ENCODE measurements at places on chromosomes 2 and 18.

DNA sequence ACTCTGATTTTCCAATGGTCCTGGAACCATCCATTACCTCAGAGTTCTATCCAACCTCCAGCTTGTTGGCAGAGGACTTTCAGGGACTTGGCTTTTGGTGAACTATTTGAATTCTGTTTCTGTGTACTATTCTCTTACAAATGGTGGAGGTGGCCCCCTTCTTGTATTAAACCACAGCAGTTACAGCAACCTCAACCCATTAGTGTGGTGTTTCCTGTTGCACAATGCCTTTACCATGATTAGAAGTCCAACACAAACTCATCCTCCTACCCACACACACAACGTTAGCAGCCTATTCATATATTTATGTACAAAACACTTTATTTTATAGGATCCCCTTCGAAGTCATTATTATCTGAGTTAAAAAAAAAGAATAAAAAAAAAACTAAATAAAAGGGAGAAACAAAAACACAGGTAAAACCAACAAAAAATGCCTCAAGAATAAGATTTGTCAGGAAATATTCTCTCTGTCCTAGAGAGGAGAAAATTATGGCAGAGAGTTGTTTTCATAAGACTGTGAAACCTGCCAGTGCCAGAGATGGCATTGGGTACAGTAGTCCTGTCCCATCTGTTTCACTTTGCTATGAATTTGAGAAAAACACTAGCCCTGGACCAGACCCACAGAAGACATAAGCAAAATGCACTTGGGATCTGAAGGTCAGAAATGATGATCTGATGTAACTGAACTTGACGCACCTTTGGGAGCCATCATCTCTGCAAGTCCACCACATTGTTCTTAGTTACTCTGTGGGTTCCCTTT lies 1896.0 kb upstream of the PIK3C3 start:
- DNase-seq = no peak

DNA sequence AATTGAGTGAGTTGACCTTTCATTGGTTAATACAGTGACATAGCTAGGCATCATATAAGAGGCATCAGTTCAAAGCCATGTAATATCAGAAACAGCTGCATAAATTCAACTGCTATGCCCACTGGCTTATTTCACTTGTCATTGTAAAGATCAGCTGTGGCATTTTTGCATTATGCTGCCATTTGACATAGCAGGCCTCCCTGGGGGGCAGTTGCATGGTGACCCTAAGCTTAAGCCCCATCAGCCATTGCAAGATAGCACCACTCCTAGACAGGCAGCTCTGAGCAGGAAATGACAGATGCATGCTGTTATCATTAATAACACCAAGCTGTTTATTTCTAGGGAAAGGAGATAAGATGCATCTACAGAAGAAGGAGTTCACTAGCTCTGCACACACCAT lies 233.4 kb upstream of the CNTNAP5 start:
- DNase-seq = no peak

GRCh38 chr2:60507211-60507965 lies 46.1 kb downstream of the BCL11A start:
- DNase-seq = no peak

GRCh38 chr2:229022652-229023051 lies 248.4 kb downstream of the PID1 start:
- DNase-seq = no peak

GRCh38 chr2:149625671-149626070 lies 38.1 kb upstream of the MMADHC start:
- DNase-seq = no peak

DNA sequence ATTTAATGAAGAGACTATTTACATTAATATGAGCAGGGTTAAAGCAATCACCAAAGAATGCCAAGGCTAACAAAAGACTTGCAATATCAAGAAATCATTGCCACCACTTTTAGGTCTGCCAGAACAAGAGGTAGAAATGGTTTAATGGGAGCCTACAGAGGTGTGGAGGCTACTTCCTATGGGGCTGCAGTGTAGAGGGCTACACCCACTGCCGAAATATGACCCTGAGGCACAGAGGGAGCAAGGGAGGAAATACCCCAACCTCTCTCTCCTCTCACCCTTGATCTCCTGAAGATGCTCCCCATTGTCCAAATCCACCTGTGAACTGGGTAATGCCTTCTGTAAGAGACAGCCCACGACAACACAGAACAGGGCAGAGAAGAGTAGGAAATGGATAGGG lies 315.4 kb downstream of the SMAD2 start:
- no peak for DNase-seq

Data from activated CD4-positive, alpha-beta T cell treated with anti-CD3 and anti-CD28 coated beads, Interleukin-2, amount 50 U/mL, for 4 hours (primary cell).